Breast epithelium (tissue), 4 donors: ENCODE measurements at places on chromosomes 16 and 17. TPM values are rescaled to one million over a fixed set of nuclear protein-coding genes. Genes with fewer than 3 reads are reported as not detected.

- H3K27ac ChIP-seq: no peak overlapping the region
- H3K36me3 ChIP-seq: no peaks in the 10 kb centered on the region
- no peak for DNase-seq
- H3K4me3 ChIP-seq: no peak overlapping the region
Measured at GRCh38 chr17:5557990-5558389, 26.3 kb downstream of the NLRP1 start.

GRCh38 chr17:8598913-8599312 lies 31.6 kb downstream of the MYH10 start:
- no peaks in the 10 kb centered on the region for H3K36me3 ChIP-seq
- no peak for DNase-seq
- H3K4me3 ChIP-seq: no peak overlapping the region
- no peaks in the 10 kb centered on the region for H3K4me1 ChIP-seq
- H3K27me3 ChIP-seq: no peaks in the 10 kb centered on the region

The CD7 gene
- not detected for total RNA-seq

The CES1 gene
- 128 TPM for total RNA-seq

- peaks cover 13% of the 10 kb centered on the region for H3K4me1 ChIP-seq
- no peak overlapping the region for H3K4me3 ChIP-seq
- H3K36me3 ChIP-seq: no peaks in the 10 kb centered on the region
- H3K27ac ChIP-seq: no peak overlapping the region
Measured at GRCh38 chr17:81291662-81292061, 3.4 kb downstream of the SLC38A10 start.

DNA sequence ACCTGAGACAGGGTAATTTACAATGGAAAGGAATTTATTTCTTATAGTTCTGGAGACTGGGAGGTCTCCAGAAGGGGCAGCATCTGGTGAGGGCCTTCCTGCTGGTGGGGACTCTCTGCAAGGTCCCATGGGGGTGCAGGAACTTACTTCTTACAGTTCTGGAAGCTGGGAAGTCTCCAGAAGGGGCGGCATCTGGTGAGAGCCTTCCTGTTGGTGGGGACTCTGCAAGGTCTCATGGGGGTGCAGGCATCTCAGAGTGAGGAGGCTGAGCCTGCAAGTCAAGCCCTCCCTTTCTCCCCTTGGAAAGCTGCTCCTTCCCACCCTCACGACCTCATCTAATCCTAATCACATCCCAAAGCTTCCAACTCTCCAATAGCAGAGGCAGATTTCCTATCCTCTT lies 157.4 kb downstream of the FOXL1 start:
- H3K4me3 ChIP-seq: no peak overlapping the region
- H3K36me3 ChIP-seq: no peaks in the 10 kb centered on the region
- DNase-seq: no peak
- H3K27ac ChIP-seq: no peak overlapping the region
- no peaks in the 10 kb centered on the region for H3K4me1 ChIP-seq

DNA sequence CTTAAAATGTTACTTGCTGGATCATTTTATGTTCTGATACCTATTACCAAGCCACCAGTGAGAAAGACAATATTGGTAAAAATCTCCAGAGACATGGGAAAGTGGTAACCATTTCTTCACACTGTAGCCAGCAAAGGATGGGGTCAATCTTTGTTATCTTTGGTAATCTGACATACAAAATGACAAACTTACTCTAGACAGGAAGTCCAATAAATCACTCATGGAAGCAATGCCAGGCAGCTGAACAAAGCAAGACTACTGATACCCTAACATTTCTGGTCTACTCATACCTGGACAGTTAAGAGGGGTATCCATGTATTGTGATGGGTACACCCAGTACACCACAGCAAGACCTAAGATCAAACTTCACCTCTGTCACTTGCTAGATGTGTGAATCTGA lies 19.0 kb downstream of the GRB2 start:
- DNase-seq: no peak
- H3K27ac ChIP-seq: no peak overlapping the region
- no peaks in the 10 kb centered on the region for H3K36me3 ChIP-seq
- no peaks in the 10 kb centered on the region for H3K27me3 ChIP-seq
- H3K4me1 ChIP-seq: no peaks in the 10 kb centered on the region

GRCh38 chr17:83080858-83081683 lies 1.7 kb downstream of the METRNL start:
- no peaks in the 10 kb centered on the region for H3K36me3 ChIP-seq
- no peak for DNase-seq
- no peaks in the 10 kb centered on the region for H3K4me1 ChIP-seq

DNA sequence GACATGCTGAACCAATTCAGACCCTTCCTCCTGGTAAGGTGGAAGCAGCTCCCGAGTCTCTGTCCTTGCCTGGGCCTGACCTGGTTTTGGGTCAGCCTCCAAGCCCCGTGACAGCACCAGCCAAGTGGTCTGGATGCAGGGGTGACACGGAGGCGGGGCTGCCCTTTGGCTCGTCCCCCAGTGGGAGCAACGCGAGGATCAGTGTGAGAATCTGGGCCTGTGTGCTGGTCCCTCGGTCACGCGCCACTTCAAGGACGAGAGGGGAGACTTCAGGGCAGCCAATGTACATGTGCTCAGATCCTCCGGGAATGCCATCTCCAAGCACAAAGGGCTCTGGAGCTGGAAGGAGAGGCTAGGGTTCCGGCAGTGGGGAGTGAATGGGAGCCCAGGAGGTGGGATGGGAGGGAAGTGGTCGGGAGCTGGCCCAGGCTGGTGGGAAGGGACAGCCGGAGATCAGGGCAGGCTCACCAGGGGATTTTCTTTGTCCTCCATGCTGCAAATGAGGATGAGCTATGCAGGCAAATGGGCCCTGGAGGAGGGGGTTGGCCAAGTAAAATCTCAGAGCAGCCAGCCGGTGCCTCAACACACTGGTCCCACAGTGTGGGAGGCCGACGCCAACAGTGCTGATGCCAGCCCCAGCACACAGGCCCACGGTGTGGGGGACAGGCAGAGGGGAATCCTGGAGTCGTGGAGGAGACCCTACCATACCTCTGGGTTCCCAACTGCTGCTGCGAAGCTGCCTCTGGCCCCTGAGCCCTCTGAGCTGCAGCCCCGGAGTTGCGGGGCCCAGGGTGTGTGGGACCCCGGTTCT lies 4.2 kb upstream of the NDRG4 start:
- DNase-seq: no peak
- H3K4me3 ChIP-seq: no peak overlapping the region
- no peaks in the 10 kb centered on the region for H3K4me1 ChIP-seq
- H3K36me3 ChIP-seq: no peaks in the 10 kb centered on the region

DNA sequence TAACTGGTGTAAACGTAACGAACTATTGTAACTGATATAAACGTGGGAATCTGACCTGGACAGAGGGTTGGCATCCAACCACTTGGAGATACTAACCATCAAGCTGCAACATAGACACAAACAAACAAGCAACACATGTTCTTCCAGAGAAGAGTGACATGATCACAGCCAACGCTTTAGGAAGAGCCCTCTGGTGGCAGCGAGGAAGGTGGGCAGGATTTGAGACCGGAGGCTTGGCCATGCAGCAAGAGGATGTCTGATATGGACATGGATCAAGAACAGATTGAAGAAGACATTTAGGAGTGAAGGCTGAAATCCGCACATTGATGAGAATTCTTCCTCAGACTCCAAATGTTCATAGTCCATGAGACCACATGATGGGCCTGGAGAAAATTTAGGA lies 40.3 kb upstream of the TNRC6A start:
- no peaks in the 10 kb centered on the region for H3K4me1 ChIP-seq
- H3K27me3 ChIP-seq: no peaks in the 10 kb centered on the region
- no peaks in the 10 kb centered on the region for H3K36me3 ChIP-seq
- no peak overlapping the region for H3K27ac ChIP-seq
- DNase-seq: no peak
- no peak overlapping the region for H3K4me3 ChIP-seq

DNA sequence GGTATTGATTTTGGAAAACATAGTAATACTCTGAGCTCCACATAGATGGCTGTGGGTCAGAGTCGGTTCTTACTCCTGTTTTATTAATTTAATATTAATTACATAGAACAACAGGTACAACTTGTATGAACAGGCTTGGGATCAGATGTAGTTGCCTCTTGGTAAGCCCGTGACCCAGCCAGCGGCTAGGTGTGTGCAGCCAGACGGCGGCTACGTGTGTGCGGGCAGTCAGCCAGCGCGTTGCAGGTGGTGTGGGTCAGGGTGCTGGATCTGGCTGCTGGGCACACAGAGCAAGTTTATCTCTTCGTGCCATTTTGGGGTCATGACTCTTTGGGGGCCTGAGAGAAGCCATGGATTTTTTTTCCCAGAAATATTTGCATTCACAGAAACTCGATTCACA lies 30.3 kb downstream of the DBNDD1 start:
- H3K4me1 ChIP-seq: no peaks in the 10 kb centered on the region
- H3K27ac ChIP-seq: no peak overlapping the region
- no peaks in the 10 kb centered on the region for H3K27me3 ChIP-seq
- no peak for DNase-seq
- no peaks in the 10 kb centered on the region for H3K36me3 ChIP-seq

GRCh38 chr17:10845388-10845751 lies 7.5 kb upstream of the PIRT start:
- H3K4me3 ChIP-seq: peak overlapping the region; percentile 64
- H3K27me3 ChIP-seq: no peaks in the 10 kb centered on the region
- H3K4me1 ChIP-seq: no peaks in the 10 kb centered on the region
- no peak for DNase-seq
- H3K27ac ChIP-seq: peak overlapping the region; percentile 44

- no peaks in the 10 kb centered on the region for H3K27me3 ChIP-seq
- no peaks in the 10 kb centered on the region for H3K36me3 ChIP-seq
- no peak overlapping the region for H3K4me3 ChIP-seq
- no peaks in the 10 kb centered on the region for H3K4me1 ChIP-seq
Measured at GRCh38 chr16:8229011-8229520, 361.2 kb downstream of the TMEM114 start.

The CDH8 gene
- under 0.01 TPM for total RNA-seq

DNA sequence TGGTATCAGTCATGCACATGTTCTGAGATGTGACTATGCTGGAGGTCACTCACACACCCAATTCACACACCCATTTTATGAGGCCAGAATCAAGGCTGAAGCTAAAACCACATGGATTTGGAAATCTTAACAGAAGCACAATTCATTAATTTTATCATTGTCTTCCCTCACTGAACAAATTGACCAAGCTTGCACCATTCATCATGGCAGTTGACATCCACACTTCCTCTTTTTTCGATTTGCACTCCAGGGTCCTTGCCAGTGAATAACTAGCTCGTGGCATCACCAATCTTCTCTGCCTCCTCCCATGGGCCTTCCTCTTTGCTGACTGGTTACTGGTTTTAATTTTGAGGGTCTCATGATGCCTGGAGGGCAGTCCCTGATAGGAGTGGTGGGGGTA lies 123.0 kb upstream of the ASIC2 start:
- no peaks in the 10 kb centered on the region for H3K27me3 ChIP-seq
- H3K36me3 ChIP-seq: no peaks in the 10 kb centered on the region
- no peak for DNase-seq
- no peaks in the 10 kb centered on the region for H3K4me1 ChIP-seq
- no peak overlapping the region for H3K4me3 ChIP-seq

- DNase-seq: no peak
- H3K36me3 ChIP-seq: no peaks in the 10 kb centered on the region
- H3K27me3 ChIP-seq: no peaks in the 10 kb centered on the region
Measured at GRCh38 chr17:14068542-14069250, 608 bp upstream of the COX10 start.

- no peaks in the 10 kb centered on the region for H3K36me3 ChIP-seq
- H3K27me3 ChIP-seq: no peaks in the 10 kb centered on the region
- no peak for DNase-seq
- peak overlapping the region; percentile 23 for H3K27ac ChIP-seq
- H3K4me1 ChIP-seq: peaks cover 12% of the 10 kb centered on the region
Measured at GRCh38 chr17:82283208-82283749, 9.8 kb upstream of the CSNK1D start.

GRCh38 chr16:70579648-70580630 lies 56.3 kb downstream of the SF3B3 start:
- H3K4me3 ChIP-seq: peak overlapping the region; percentile 48
- H3K4me1 ChIP-seq: peaks cover 10% of the 10 kb centered on the region
- DNase-seq: no peak
- H3K27me3 ChIP-seq: no peaks in the 10 kb centered on the region
- peak overlapping the region; percentile 85 for H3K27ac ChIP-seq

The CFAP97D1 gene
- not detected for total RNA-seq

The GRAPL gene
- total RNA-seq: 0.73 TPM

DNA sequence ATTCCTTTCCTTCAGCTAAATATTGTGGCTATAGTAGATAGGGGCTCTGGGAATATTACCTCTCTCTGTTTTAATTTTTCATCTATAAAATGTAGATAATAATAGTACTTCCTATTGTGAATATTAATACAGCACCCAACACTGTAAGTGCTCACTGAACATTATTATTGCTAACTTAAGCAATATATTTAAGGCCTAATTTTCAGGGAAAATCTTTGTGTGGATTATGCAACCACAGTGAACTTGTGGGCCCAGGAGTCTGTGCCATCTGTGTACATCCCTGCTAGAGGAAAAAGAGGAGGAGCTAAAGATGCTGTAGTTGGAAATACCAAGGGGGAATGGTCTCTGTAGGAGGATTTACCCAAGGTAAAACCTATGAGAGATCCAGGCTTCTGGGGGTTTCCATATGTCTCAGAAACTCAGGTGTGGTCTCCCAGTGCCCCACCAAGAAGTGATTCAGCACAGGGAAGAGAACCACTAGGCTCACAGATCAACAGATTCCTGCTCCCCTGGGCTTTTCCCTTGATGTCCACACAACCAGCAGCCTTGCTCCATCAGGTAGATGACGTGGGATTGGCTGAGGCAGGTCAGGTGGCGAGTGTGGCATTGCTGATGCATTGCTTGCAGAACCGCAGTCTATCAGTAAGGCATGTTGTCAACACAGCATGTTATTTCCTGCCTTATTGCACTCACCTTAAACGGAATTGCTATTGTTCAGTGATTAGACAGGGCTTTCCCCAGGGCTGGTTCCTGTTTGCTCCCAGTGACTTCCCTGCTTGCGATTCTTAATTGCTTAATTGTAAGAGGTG lies 1.6 kb upstream of the N4BP1 start:
- H3K4me1 ChIP-seq: peaks cover 10% of the 10 kb centered on the region
- no peak overlapping the region for H3K4me3 ChIP-seq
- H3K27ac ChIP-seq: peak overlapping the region; percentile 98

DNA sequence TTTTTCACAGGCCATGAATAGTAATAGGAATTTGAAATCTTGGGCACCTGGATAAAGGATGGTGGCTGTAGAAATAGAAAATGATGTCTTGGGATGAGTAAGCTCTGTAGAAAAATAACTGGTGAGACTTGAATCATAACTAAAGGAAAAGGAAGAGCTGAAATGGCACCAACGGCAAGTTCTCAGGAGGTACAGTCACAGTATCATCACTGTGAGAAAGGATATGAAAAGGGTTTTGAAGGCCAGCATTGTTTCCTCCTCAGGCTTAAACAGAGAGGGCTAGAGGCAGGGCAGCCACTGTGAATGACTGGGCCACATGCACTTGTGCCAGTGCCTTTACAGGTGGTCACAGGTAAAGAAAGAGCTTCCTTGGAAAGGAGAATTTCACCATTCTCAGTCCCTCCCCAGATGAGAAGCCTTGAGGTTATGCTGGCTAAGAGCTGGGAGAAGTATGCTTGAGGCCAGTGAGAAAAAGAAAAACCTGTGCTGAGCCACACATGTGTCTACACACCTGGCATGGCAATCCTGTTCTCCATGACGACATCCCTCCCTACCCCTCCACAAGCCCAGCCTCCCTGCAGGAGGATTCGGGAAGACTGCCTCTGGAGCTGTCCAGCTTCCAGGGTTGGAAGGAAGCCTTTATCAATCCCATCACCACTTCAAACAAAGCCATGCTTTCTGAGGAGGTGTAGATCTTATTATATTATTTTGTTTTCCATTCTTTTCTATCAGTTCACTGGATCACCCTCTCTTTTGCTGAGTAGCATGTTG lies 3.8 kb upstream of the ANKFN1 start:
- H3K4me3 ChIP-seq: no peak overlapping the region
- H3K4me1 ChIP-seq: no peaks in the 10 kb centered on the region
- no peak for DNase-seq
- no peak overlapping the region for H3K27ac ChIP-seq
- no peaks in the 10 kb centered on the region for H3K36me3 ChIP-seq
- H3K27me3 ChIP-seq: no peaks in the 10 kb centered on the region
